ENCODE measurements at places on chromosomes 12 and 14. TPM values are rescaled to one million over a fixed set of nuclear protein-coding genes. Genes with fewer than 3 reads are reported as not detected.

P3H3 gene
- total RNA-seq = 2.7 TPM

DNA sequence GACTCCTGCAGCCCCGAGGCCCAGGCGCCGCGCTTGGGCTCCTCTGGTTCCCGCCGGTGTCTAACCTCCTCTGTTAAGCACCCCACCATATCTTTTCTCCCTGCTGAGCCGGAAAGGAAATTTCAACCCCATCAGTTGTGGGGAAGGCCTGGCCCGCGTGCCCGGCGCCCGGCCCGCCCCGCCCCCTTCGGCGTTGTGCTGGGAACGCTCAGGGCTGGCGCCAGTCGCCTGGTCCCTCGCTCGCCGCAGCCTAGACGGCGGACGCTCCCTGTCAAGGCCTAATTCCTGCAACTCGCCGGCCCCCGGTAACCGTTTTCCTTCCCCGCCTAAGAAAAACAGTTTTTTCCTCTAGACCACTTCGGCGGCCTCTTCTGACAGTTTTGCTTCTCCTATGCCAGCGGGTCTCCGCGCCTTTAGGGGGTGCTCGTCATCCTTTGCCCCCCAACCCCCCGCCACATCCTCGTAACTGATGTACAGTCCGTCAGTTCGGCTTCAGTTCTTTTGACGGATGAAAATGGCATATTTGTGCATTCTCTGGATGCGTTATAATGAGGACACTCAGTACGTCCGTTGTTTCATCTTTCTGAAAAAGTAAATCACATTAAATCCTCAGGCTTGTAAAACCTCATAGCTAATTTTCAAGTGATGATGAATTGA lies 506 bp upstream of the NAP1L1 start:
- DNase-seq = peak; percentile 88

DNA sequence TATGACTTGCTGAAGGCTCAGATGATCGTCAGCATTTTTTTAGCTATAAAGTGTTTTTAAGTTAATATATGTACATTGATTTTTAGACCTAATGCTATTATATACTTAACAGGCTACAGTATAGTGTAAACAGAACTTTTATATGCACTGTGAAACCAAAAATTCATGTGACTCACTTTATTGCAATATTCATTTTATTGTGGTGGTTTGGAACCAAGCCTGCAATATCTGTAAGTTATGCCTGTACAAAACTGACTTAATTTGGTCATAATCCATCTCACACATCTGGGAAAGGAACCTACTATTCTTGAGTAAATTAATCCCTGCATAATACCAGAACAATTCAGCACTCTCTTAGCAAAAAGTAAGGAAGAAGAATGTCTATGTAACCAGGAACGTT lies 390.7 kb downstream of the SYT1 start:
- no peak for DNase-seq

GRIN2B gene
- total RNA-seq = 0.08 TPM

DNA sequence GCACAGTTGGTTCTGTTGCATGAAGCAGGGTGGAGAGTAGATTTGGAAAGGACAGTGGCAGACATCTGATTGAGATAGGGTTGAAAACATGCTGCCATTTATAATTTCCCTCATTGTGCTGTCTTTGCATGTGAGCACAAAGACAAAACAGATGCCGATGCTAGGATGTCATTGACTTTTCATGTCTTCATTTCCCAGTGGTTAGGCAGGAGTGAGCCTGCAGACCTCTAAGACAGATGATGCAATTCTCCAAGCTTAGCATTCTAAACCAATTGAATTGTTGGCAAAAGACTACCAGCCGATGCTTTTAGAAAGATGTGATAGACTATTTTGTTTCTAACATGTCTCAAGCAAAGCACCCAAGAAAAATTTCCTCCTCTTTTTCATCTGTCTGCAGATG lies 37.1 kb upstream of the PELI2 start:
- DNase-seq = no peak

All from HT-29 (cell line).